Nasal cavity respiratory epithelium epithelial cell of viscerocranial mucosa (primary cell): ENCODE measurements at places on chromosomes 7 and 10. TPM values are rescaled to one million over a fixed set of nuclear protein-coding genes. Genes with fewer than 3 reads are reported as not detected.

Gene DYDC2
- not detected in 2 replicates for total RNA-seq

Gene ACSL5
- total RNA-seq: 2.0 TPM in 1 of 2 replicates, not detected in the other

Gene ACSM6
- total RNA-seq: not detected in 2 replicates

Gene COL26A1
- not detected in 2 replicates for total RNA-seq

Gene DNAH11
- total RNA-seq: 0.34 and 7.3 TPM in 2 replicates

Gene FANK1
- total RNA-seq: 2.7 and 7.0 TPM in 2 replicates

Gene TRPV5
- total RNA-seq: not detected in 2 replicates

Gene SPDYE2B
- total RNA-seq: not detected in 2 replicates

Gene PNLIP
- not detected in 2 replicates for total RNA-seq

Gene IGF2BP3
- 28.4 and 54.6 TPM in 2 replicates for total RNA-seq

Gene PALD1
- total RNA-seq: 0.28 and 0.34 TPM in 2 replicates

Gene ELOVL3
- under 0.01 and 0.36 TPM in 2 replicates for total RNA-seq

Gene ANKIB1
- 58.8 and 65.9 TPM in 2 replicates for total RNA-seq

Gene VWDE
- 3.1 and 3.8 TPM in 2 replicates for total RNA-seq
